ENCODE measurements at places on chromosomes 12 and 14.

DNA sequence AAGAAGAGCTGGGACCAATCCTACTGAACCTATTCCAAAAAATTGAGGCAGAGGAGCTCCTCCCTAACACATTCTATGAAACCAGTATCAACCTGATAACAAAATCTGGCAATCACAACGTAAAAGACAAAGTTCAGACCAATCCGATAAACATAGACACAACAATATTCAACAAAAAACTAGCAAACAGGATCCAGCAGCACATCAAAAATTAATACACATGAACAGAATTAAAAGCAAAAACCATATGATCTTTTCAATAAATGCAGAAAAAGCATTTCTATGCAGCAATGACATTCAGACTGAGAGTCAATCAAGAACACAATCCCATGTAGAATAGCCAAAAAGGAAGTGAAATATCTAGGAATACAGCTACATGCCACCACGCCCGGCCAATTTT is 7.0 kb upstream of the CLEC14A start:
- DNase-seq: no peak

- peak; percentile 71 for DNase-seq
Observed at GRCh38 chr12:96258104-96258961, 64.2 kb downstream of the ELK3 start.

DNA sequence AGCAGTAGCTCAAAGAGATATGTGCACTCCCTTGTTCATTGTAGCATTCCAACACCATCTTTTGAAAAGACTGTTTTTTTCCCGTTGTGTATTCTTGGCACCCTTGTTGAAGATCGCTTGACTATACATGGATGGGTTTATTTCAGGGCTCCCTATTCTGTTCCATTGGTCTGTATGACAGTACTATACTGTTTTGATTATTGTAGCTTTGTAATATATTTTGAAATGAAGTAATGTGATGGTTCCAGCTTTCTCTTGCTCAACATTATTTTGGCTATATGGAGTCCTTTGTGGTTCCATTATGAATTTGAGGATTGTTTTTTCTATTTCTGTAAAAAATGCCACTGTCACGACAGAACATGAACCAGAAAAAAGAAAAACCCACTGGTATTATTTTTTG is 25.7 kb downstream of the BRMS1L start:
- DNase-seq: no peak

DNA sequence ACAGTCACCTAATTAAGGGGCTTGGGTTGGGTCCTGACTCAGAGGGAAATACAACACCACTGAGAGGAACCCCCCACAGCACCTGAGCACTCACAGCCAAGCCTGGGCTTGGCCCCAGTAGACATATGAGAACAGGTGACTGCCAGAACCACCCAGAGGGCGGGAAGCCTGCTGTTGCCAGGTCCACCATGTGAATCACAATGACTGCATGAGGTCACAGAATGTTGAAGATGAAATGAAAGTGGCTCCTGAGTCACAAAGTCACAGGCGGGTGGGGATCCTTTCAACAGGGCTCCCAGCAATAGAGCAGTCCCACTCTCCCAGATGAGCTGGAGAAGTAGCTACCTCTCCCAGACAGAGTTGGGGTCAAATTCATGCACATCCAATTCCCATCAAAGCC is at the start of gene LRRC74A:
Gene LRRC74A, plus strand, starts transcription at position 287 of the 400 bp plus-strand sequence. CDS start 290 bp downstream, outside the sequence.
- no peak for DNase-seq

DNA sequence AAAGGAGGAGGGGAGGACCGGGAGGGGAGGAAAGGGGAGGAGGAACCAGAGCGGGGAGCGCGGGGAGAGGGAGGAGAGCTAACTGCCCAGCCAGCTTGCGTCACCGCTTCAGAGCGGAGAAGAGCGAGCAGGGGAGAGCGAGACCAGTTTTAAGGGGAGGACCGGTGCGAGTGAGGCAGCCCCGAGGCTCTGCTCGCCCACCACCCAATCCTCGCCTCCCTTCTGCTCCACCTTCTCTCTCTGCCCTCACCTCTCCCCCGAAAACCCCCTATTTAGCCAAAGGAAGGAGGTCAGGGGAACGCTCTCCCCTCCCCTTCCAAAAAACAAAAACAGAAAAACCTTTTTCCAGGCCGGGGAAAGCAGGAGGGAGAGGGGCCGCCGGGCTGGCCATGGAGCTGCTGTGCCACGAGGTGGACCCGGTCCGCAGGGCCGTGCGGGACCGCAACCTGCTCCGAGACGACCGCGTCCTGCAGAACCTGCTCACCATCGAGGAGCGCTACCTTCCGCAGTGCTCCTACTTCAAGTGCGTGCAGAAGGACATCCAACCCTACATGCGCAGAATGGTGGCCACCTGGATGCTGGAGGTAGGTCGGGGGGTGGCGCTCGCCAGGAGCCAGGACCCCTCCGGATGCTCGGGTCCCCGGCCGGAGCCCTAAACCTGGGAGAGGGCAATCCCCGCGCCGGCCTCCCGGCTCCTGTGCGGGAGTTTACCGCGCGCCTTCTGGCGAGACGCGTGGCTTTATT is at the start of gene CCND2:
Gene CCND2, plus strand, starts transcription at position 111 of the 744 bp plus-strand sequence. Its CDS starts 279 bp downstream, at position 390.
- peak; percentile 83 for DNase-seq

GRCh38 chr12:49609059-49609874 is 3.8 kb upstream of the FAM186B start:
- DNase-seq: no peak
